Activated CD4-positive, alpha-beta T cell treated with anti-CD3 and anti-CD28 coated beads, Interleukin-2, amount 50 U/mL, for 48 hours (primary cell): ENCODE measurements at places on chromosomes 5 and 9.

GRCh38 chr9:70475211-70475610, 60.8 kb upstream of the KLF9 start:
- no peak for DNase-seq

GRCh38 chr9:133386338-133386737, 10.2 kb downstream of the STKLD1 start:
- DNase-seq = no peak

- DNase-seq = no peak
Measured at GRCh38 chr9:76112151-76112550, 221.7 kb downstream of the PCSK5 start.

DNA sequence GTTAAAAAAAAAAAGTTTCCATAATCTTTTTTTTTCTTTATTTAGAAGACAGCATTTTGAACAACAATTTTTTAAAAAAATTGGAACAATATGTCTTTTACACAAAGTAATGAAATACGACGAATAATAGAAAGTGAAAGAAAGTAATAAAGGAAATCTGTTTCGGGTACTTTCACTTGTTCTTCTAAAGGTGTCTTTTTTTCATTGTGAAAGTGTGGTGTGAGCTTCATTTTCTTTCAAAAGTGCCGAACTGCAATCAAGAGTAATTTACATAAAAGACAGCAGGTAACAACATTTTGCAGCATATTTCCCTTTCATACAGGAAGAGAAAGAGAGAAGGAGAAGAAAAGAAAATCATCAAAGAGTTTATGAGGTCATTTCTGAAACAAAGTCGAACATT, 159.7 kb upstream of the CDH12 start:
- no peak for DNase-seq

- DNase-seq = no peak
Measured at GRCh38 chr9:79812099-79812498, 240.3 kb downstream of the TLE4 start.

DNA sequence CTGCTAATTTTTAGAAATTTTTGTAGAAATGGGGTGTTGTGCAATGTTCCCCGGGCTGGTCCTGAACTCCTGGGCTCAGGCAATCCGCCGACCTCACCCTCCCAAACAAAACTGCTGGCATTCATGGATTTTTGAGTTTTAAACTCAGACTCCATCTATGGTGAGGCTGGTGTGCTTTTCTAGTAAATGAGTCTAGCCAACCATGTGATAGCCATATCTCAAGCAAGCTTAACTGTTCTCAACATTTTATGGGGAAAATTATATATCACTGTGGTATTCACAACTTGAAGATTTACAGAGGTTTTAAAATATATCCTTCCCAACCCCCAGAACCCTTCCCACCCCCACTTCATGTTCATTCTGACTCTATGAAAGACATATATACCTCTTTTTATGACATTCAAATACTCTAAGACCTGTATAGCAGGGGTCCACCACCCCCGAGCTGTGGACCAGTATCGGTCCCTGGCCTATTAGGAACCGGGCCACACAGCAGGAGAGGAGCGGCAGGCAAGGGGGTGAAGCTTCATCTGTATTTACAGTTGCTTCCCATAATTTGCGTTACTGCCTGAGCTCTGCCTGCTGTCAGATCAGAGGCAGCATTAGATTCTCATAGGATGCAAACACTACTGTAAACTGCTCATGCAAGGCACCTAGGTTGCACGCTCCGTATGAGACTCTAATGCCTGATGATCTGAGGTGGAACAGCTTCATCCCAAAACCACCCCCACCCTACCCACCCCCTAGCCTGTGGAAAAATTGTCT, 4.5 kb upstream of the NADK2 start:
- DNase-seq = no peak

DNA sequence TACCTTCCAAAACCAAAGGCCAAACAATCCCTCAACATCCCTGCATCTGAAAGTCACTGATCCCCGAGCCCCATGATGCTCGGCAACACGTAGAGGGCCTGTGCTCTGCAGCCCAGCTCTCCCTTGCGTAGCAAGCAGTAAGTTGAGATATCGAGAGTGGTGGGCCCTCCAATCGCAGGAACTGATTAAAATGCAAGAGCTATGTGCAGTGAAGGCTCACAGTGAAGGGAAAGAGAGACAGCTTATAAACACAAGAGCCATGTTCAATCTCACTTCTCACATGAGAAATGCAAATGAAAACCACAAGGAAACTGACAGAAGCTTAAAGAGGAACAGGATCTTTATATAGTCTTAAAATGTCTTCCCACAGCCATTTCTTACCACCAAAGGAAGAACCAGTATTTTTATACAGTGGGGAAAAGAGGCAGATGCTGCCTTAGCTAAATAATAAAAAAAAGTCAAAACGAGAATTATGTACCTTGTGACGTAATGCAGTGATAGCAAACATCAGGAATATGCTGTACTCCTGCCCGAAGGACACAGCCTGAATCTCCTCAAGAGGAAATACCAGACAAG, 24.6 kb downstream of the TTF1 start:
- DNase-seq = no peak

DNA sequence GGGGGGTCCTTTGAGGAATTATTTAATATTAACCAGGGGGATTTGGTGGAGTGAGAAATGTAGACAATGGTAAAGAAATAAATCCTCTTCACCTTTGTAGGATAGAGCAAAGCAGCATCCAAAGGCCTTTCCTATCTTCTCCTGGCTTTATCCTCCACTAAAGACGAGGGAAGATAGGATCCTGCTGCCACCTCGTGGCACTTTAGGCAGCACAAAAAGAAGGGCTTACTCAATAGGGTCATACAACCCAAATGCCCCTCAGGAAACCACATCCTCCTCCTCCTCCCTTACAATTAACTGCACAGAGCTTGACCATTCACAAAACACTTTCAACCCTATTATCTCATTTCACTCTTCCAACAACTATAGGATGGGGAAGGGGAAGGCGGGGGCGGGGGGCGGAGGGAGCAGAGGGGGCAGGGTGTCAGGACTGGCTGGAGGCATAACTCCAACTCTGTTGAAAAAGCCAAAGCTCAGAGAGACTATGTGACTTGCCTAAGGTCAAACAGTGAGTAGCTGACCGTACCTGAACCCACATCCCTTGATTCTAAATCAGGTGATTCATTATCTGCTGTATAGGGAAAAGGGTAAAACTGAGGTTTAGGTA, 45.4 kb upstream of the MYOT start:
- DNase-seq = no peak

GRCh38 chr5:147101659-147102369, 133.0 kb upstream of the STK32A start:
- DNase-seq = no peak

DNA sequence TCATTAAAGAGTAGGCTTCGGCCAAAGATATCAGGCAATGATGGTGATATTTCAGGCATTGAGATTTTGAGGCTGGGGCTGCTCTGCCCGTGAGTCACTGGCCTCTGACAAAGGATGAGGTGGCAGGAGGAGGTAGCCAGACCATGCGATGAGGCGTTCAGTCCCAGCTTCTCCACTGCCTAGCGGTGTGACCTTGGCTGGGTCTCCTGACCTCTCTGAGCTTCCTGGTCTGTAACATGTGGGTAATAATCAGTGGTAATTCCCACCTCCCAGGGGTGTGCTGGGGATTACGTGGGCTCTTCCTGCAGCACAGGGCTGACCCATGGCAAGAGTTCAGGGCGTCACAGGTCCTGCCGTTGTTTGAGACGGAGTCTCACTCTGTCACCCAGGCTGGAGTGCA, 73.2 kb upstream of the RAPGEF1 start:
- no peak for DNase-seq

DNA sequence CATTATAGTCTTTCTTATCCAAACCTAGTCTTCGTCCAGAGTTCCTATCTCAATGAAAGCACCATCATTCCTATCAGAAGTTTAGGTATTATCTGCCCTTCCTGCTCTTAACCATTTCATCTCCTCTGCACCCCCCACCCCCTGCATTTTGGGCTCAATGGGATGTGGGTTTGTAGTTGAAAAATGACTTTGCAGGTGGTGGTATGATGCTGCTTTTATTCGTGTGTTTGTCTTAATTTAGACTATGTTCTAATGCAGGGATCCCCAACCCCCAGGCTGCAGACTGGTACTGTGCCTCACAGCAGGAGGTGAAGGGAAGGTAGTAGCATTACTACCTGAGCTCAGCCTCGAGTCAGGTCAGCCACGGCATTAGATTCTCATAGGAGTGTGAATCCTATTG, 49.4 kb upstream of the ZNF608 start:
- no peak for DNase-seq

- DNase-seq = no peak
Measured at GRCh38 chr9:134514503-134514902, 127.1 kb upstream of the COL5A1 start.

DNA sequence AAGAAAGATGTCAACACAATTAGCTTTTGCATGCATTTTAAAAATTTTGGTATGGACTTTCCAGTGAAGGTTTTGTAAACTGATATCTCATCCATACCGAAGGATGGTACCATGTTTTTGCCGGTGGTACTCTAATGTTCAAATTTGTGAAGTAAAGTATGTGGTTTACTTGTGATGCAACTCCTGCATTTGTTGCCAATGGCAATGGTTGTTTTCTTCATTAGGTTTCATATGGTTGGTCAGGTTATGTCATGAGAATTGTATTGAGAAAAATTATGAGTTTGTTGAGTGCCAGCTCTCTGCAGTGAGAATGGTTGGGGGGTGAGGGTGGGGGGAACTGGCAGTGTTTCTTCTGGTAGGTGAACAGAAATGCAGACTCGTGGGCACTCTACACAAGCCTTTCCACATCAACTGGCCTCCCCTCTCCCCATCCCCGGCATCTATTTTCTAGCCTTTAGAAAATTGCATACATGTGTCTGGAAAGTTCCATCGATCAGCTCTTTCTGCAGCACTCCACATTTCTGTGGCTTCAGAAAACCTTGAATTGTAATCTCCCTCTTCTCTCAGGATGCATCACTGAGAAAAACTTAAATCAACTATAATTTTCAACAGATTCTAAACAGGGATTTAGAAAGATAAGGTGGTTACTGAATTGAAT, 107.7 kb downstream of the PDE4D start:
- no peak for DNase-seq

DNA sequence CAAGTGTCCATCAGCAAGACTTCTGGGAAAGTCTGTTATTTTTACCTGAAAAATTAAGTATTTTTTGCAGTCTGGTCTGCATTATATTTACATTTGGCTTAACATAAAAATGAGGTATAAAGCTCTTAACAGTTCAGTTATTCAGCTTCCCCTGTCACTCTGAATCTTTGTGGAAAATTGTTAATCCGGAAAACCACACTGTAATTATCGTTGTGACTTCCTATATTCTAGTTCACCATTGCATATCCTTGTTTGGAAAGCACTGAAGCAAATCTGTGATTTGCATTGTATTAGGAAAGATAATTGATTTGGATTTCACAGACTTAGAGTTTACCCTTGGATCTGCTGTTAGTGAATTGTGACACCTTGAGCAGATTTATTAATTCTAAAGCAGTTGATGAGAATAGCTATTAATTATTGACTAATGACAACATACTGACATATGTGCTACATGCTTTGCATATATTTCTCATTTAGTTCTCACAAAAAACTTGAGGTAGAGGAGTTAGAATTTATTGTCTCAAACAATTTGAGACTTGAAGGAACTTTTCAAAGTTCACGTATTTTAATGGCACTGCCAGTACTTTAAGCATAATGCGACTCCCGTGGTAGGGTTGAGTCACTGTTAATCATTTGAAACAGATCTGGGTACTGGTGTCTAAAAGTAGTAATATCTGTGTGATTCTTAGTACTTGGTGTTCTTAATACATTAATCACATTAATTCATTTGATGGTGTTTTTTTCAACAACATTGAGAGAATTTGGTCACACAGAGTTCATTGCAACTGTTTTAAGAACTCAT, 71.8 kb upstream of the LRRC70 start:
- no peak for DNase-seq

DNA sequence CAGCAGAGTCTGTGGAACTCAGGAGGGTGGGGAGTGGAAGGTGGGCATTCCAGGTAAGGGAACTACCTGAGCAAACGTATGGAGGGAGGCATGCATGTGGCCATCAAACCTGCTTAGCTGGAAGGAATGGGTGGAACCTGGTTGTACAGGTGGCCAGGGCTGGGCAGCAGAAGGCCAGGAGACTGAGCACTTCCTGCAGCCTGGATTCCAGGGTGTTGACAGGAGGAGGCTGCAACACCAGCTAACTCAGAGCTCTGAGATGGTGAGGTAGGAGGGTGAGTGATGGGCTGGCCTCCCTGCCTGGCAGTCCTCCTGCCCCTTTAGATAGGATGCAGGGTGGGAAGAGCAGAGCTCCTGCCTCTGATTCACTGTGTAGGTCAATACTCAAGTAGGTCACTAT, 92.5 kb upstream of the CPEB4 start:
- DNase-seq = no peak

DNA sequence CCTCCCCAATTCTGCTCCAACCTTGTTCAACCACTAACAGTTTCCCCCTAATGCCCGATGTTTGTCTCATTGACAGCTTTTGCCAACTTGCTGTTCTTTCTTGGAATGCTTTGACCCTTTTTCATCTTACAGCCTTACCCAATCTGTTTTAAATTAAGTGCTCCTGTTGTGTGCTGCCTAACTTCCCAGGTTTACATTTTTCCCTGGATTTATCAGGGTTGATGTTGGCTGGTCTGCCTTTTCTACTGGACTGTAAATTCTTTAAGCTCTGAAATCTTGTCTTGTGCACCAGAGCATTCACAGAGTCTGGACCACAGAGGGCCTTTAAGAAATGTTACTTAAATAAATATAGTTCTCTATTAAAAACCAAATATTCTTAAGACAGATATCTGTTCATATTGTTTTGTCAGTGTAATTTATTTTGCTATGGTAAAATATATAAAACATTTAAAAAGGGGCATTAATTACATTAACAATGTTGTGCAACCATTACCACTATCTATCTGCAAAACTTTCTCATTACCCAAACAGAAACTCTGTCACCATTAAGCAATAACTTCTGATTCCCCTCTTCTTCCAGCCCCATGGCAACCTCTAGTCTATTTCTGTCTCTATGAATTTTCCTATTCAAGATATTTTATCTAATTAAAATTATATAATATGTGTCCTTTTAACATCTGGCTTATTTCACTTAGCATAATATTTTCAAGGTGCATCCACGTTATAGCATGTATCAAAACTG, 73.0 kb downstream of the OSTF1 start:
- DNase-seq = no peak

- DNase-seq = no peak
Measured at GRCh38 chr5:12023614-12024241, 119.5 kb upstream of the CTNND2 start.

GRCh38 chr5:177431317-177432142, 5.1 kb downstream of the GRK6 start:
- peak; percentile 82 for DNase-seq

DNA sequence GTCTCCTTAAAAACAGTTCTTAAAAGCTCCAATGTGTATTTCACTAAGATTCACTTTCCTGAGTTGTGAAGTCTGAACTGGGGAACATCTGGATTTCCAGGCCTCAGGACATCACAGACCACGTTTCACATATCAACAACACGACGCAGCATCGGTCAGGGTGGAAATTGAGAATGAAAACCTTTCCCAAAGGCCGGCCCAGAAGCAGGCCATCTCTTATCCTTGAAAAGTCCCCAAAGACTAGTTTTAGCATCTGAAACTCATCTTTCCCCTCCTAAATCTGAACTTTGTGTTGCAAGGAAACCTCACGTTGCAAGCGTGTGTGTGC, 96.4 kb upstream of the COL5A1 start:
- DNase-seq = no peak
